ENCODE measurements at places on chromosomes 4 and X.

DNA sequence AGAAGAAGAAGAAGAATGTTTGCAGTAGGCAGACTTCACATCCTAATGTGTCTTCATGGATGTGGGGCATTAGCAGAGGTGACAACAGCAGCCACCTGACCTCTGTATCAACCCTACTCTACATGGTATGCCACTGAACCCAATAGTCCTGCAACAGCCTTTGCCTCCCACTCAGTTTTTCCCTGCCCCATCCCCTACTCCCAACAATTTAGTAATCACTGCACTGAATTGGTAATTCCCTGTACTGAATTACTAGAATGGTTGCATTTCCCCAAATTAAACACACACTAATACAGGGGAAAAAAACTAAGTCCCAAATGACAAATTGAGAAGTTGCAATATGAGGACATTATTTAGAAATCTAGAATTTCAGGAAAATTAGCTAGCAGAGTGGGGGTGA, 31.4 kb upstream of the FAM241A start:
- no peak for DNase-seq

GRCh38 chrX:110413727-110414124, 55.1 kb downstream of the RTL9 start:
- DNase-seq: no peak

DNA sequence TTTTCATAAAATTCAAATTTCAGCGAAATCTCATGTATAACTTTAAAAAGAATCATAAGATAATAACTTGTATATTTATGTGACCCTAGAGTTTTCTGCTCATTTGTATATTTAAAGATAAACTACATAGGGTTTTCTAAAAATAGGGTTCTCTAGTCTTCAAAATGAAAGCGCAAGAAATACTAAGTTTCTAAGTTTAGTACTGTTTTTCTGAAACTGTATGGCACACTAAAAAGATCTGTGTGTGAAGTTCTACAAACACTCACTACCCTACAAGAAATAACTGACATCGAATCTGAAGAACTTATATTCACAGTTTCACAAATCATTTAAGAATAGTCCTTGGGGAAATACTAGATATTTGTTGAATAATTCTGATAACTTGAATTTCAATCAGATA, 38.7 kb upstream of the NDST4 start:
- no peak for DNase-seq

GRCh38 chr4:169620880-169621248, 486 bp downstream of the CLCN3 start:
- no peak for DNase-seq

- DNase-seq: no peak
Observed at GRCh38 chr4:159117564-159117963, 14.7 kb downstream of the RAPGEF2 start.

DNA sequence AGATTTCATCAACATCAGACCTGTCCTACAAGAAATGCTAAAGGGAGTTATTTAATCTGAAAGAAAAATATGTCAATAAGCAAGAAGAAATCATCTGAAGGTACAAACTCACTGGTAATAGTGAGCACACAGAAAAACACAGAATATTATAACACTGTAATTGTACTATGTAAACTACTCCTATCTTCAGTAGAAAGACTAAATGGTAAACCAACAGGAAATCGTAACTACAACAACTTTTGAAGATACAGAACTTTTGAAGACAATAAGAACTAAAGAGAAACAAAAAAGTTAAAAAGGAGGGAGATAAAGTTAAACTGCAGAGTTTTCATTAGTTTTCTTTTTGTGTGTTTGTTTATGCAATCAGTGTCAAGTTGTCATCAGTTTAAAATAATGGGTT, 12.4 kb downstream of the MED14 start:
- DNase-seq: no peak

GRCh38 chr4:128787509-128788311, 21.8 kb upstream of the JADE1 start:
- no peak for DNase-seq

GRCh38 chr4:8525383-8526120, 54.6 kb upstream of the GPR78 start:
- DNase-seq: no peak

DNA sequence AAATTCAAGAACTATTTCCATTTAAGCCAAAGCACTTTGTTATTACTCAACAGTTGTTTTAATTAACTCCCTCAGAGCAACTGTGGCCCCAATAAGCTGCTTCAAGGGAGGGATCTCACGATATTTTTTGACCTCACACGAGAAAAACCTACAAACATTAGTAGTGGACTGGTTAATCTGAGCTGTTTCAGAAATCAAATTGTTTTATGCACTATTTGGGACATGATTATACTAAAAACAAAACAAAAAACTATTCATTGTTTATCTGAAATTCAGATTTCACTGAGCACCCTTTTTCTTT, 74.3 kb downstream of the DCHS2 start:
- DNase-seq: no peak

DNA sequence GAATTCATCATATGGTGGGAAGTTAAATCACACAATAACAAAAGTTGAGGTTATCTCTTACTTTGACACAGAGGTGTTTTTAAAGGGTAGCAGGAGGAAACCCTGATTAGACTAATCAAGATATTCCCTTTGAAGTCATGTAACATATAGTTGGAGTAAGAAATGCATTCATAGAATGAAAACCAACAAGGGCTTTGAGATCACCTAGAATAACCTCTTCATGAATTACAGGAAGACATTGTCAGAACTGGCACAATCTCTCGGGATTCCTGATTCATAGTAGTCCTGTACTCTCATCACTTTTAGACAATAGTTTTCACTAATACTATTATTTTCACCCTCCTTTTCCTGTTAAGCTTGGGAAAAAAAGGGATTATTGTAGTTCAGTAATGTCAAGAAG, 170.2 kb downstream of the PPP3CA start:
- no peak for DNase-seq

DNA sequence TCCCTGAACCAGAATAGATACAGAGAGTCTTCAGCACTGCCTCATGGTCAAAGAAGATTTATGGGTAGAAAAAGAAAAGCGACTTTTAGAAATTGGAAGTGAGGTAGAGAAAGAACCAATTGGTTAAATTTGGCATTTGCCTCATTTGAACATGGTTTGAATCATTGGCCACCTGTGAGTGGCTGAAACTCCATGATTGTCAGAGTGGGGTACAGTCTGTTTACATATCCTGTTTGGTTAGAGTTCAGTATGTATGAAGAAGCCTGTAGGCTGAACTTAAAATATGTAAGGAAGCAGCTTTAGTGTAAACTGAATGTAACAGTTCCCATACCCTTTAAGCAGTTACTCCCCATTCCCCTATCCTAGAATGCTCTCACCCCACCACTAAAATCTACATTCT, 76.0 kb upstream of the CTSO start:
- DNase-seq: no peak

- no peak for DNase-seq
Observed at GRCh38 chr4:41119867-41120295, 94.5 kb downstream of the APBB2 start.

DNA sequence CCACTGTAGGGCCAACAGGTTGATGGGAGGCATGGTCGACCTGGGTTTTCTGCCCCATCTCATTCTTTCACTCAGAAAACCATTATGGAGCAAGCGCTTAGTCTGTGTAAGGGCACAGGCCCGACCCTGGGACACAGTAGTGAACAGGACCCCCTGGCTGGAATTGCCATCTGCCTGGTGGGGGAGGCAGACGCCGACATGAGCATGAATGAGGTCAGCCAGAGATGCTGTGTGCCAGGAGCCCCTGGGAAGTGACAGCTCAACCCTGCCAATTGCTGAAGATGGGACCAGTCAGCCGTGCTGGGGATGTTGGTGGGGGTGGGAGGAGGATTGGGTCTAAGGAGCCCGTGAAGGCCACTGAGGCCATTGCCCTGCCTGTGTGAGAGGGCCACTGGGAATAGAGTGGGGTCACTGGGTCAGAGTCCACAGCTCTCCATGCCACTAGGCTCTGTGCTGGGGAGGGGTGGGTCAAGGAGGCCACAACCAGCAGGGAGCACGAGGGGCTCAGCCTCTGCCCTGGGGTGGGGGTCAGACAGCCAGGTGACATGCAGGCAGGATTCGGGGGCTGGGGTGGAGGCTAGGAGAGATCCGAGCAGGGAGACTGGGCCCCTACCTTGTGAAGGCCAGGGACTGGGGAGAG, 31.0 kb downstream of the ZNF185 start:
- DNase-seq: no peak

- no peak for DNase-seq
Observed at GRCh38 chrX:64427787-64428186, 32.5 kb upstream of the MTMR8 start.

GRCh38 chr4:140057701-140058100, 96.3 kb downstream of the MAML3 start:
- DNase-seq: no peak

DNA sequence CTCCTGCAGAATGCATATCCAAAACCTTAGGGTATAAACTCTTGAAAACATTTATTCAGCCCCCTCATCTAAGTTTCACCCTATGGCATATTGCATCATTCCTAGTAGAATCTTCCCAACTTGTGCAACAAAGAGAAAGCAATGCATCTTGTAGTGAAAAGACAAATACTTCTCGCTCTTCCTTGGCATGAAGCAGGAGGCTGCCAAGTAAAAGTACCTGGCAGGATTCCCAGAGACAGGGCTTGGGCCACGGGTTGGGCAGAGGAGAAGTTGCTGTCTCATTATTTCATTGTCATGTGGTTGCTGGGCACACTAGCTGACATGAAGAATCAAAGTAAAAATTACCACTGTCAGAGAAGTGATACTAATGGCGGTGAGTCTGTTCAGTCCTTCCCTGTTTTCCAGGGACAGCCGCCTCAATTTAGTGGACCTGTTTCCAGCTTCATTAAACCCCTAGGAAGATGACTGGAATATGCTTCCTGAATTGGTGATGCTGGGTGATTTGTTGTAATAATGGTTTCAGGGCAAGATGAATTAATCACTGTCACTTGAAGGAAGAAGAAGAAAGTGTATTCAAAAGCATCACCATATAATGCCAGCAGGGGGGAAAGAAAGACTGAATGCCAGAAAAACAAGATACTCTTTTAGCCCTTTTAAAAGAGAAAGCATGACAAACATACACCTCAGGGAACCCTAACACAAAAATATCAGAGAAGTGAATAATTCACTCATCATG, 380.5 kb upstream of the IGFBP7 start:
- DNase-seq: no peak

GRCh38 chr4:54186371-54186770, 42.7 kb upstream of the PDGFRA start:
- no peak for DNase-seq

DNA sequence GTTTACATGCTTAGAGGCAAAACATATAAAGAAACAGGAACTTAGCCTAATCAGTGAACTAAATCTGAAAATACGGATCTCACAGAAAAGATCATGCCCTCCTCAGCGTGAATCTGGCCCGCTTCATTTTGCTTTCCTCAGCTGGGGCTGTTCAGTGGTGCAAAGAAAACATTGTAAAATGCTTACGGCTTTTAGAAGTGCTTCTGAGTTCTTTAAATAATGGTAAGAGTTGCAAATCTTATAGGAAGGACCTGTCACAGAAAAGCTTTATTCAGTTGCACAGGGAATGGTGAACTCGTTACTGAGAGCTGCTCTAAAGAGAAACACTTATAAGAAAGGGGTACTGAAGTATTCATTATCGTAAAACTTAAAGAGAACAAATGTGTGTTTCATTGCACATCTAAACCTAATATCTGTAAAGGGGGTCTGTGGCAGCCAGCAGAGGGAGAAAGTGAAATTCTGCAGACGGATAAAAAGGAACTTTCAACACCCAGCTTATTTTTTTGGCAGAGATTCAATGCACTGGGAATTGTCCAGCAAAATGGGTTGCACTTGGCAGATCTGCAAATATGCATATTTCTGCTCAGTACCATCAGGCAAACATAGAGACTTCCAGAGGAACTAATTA, 139.2 kb upstream of the ANK2 start:
- no peak for DNase-seq

- DNase-seq: no peak
Observed at GRCh38 chr4:13171292-13172057, 312.7 kb downstream of the RAB28 start.

Data from stimulated activated CD8-positive, alpha-beta memory T cell treated with anti-CD3 and anti-CD28 coated beads, Interleukin-12 subunit alpha, Interleukin-12 subunit beta, amount 100 ng/mL, for 4 hours (primary cell).